NB4 (cell line): ENCODE measurements at places on chromosomes 1 and 21.
A peak's percentile ranks its signal among the peaks of the same experiment; 100 is the strongest.

- DNase-seq, result no peak
Measured at GRCh38 chr1:59364037-59364436, 67.1 kb downstream of the FGGY start.

DNA sequence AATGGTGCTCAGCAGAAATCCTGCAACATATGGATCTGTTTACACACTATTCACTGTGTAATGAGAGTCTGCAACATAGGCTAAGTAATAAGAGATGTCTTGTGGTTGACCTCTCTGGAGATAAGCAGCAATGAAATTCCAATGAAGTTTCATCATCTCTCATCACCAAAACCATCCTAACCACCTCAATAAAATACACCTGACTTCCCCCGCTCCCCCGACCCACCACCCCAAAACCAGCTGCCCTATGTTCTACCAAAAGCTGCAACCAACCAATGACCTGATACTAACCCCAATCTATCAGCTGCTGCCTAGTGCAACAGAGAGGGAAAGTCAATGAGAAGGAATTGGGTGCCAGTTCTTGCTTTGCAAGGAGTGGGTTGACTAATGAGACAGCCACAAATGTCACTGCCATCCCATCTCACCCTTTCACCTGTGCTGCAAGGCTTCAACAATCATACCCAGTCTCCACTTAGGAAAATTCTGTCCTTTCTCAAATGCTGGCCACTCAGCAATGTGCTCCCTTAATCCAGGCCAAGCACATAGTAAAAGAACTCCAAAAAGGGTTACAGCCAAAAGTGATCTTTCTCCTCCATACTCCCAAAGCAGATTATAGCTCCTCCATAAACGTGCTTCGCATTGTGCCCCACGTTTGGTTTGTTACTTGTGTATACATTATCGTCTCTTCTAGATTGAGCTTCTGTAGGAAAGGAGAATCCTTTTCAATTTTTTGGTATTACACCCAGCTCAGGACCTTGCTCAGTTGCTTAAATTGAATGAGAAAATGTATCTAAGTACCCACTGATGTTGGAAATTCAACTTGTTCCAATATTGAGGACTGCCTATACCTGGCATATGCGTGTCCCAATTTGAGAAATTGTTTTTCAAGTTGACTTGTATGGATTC is 29.0 kb downstream of the MRPL39 start:
- DNase-seq, result no peak

- peak; percentile 99 for DNase-seq
Measured at GRCh38 chr1:116504308-116505156, 66.3 kb downstream of the CD58 start.

- no peak for DNase-seq
Measured at GRCh38 chr1:12636098-12636950, 7.6 kb upstream of the AADACL4 start.

GRCh38 chr1:246907472-246907871 is 24.3 kb downstream of the AHCTF1 start:
- peak; percentile 63 for DNase-seq

GRCh38 chr1:60222360-60223115 is 149.0 kb upstream of the C1orf87 start:
- DNase-seq, result no peak

DNA sequence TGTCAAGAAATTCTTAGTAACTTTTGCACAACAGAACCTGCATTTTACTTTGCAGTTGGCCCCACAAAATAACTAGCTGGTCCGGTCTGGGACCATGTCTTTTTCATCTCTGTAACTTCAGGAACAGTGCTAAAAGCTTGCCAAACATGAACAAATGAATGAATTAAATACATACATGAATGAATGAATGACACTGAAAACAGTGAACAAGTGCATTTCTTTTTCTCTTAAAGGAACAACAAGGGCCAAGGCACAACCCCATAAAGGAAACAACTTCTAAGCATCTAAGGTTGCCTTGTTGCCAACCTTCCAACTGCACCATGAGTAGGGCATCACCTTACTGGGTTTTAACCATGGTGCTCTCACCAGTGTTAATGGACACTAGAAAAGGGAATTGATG is 534.4 kb upstream of the PKN2 start:
- no peak for DNase-seq

GRCh38 chr1:71093938-71094337 is 13.1 kb upstream of the ZRANB2 start:
- DNase-seq, result peak; percentile 21

- no peak for DNase-seq
Measured at GRCh38 chr1:175591083-175591743, 152.2 kb downstream of the TNR start.

GRCh38 chr1:243734308-243734695 is 115.7 kb downstream of the AKT3 start:
- peak; percentile 24 for DNase-seq

GRCh38 chr1:116826818-116827606 is 72.8 kb downstream of the CD2 start:
- DNase-seq, result peak; percentile 89

DNA sequence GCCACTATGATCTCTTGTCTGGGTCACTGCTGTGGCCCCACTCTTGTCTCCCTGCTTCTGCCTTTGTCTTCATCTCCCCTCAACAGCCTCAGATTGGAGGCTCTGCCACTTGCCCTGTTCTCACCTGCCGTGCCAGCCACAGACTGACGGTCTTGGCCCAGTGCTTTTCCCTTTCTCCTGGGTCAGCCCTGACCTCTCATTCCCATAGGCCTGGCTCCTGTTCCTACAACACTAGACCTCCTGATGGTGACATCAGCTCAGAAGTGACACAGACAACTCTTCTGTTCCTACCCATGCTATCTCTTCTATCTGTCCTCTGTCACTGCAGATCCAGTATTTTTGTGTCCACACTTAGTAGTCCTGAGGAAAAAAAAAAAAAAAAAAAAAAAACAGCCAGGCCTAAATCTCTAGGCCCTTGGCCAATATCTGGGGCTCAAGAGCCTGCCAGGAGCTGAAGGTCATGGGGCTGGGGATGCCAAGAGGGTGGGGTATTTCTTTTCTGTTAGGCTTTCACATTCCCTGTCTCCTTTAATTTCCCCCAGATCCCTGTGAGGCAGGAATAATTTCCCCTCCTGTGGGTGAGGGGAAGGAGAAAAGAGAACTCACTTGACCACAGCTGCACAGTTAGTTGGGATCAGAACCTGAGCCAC is 42.0 kb upstream of the FOXO6 start:
- DNase-seq, result no peak

DNA sequence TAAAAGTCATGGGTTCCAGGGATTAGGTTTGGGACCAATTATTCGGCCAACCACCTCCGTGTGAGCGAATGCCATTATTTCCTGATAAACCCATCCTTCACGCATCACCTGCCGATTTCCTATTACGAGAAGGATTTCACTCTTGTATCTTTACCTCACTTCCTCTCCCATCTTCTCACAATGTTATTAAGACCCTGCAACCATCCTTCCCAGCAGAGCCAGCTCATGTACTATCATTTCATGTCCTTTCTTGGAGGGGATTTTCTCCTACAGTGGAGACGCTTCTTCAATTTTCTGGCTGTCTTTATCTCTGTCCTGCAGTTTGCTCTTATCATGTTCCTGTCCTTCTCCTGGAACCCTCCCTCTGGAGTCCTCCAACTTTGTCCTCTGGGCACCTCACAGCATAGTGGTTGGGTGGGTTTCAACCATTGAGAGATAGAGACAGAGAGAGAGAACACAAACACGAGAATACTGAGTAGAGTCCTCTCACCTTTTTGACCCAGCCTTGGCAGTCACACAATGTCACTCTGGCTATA is 192.2 kb downstream of the DYRK1A start:
- no peak for DNase-seq

DNA sequence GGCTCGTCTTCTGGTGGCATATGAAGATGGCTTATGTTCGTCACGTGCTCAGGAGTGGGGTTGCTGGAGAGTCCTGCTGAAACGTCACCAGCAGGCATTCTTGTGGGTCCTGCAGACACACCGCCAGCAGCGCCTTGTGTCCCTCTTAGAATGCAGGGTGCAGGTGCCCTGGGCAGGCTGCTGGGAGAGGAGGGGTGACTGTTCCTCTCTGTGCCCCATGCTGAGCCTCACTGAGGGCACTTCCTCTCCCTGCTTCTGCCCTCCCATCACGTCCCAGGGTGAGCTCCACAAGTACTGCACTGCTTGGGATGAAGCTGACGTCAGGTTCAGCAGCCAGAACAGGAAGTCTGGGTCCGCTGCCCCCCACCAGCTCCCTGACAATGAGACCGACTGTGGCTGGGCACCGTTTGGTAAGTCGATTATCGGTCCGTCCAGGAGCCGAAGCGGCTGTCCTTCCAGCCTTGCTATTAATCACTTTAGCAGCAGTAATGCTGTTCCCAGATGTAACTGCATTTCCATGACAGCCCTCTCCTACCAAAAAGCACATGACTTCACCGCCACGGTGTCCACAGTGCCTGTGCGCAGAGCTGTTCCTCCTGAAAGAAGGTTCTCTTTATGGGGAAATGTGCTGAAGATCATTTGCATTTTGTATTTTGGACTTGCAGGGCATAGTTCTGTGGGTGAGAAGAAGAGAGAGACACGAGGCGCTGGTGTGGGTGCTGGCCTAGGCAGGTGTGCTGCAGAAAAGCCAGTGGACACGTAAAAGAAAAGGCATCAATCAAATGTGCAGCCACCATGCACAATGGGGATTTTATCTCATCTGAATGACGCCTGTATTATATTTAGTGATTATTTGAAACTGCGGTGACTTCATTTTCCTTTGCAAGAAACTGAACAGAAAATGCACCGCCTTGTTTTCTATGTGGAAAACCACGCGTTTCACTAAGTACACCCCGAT is 21.0 kb downstream of the SLC37A1 start:
- peak; percentile 80 for DNase-seq

GRCh38 chr1:151825751-151826660 is 5.6 kb downstream of the RORC start:
- no peak for DNase-seq

GRCh38 chr1:18927082-18927653 is 24.8 kb upstream of the ALDH4A1 start:
- DNase-seq, result no peak

GRCh38 chr1:175649416-175649815 is 94.0 kb downstream of the TNR start:
- DNase-seq, result no peak

- DNase-seq, result no peak
Measured at GRCh38 chr1:110538075-110538474, 19.1 kb upstream of the KCNA10 start.

- no peak for DNase-seq
Measured at GRCh38 chr1:203497269-203497777, 3.4 kb downstream of the OPTC start.

DNA sequence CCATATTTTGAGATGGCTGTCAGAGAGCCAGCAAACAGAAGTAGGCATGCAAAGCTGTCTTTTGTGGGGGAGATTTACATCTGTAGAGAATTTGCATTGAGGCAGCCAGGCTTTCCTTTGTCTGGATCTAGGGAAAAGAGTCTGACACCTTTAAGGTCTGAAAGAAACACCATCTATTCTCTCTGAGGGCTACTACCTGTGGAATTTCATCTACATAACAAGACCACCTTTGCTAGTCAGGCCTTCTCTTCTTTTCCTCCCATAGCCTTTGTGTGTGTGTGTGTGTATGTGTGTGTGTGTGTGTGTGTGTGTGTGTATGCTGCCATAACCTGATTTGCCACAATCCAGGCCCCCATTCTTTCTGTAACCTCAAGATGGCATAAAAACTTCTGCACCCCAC is 28.4 kb upstream of the DMRTB1 start:
- no peak for DNase-seq

- DNase-seq, result no peak
Measured at GRCh38 chr1:213714645-213715044, 273.1 kb upstream of the PROX1 start.

DNA sequence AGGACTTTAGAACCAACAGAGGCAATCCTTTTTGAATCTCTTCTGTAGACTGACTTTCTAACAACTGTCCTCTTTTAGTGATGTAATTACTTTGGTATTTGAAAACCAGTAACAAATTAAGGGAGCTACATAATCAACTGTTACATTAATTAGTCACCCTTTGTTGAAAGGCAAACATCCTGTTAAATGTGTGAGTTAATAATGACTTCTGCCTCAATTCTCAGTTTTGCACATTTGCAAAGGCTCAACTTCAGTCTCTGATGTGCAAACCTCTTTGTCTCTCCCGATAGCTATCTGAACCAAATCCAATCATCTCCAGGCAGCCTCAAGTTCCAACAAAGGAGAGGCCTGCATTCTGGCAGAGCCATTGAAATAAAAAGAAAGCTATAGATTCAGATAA is 135.4 kb upstream of the C8B start:
- no peak for DNase-seq

GRCh38 chr1:3462356-3463012 is 8.0 kb downstream of the ARHGEF16 start:
- no peak for DNase-seq

DNA sequence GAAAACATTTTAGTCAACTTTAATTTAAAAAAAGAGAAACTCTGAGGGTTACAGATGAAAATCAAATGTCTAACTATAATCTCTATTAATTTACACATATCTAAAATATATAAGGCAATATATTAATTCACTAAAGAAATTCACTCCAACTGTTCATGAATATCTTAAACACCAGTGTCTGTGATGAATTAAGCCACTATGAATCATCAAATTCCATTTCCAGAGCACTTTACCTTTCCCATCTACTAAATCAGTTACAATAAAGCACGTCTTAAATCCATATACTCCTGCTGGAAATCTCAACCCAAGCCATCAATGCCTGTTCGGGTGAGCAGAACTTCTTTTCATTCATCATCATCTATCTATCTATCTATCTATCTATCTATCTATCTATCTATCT is 4.3 kb downstream of the TAF5L start:
- no peak for DNase-seq

DNA sequence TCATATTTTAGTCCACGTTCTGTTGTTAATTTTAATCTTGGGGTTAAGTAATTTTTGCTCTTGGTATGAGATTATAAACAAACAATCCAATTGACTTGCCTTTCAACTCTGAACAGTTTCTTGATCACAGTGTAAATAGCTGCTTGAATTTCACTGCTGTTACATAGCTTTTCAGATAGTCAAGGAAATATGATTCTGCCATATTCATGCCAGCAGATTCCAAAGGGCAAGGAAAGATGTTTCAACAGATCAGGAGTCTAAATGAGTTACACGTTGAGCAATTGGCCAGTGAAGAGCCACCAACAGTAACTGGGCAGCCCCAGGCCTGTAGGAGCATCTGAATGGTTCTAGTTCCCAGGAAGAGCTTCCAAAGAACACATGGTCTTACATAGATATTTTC is 93.6 kb downstream of the LEPR start:
- no peak for DNase-seq

DNA sequence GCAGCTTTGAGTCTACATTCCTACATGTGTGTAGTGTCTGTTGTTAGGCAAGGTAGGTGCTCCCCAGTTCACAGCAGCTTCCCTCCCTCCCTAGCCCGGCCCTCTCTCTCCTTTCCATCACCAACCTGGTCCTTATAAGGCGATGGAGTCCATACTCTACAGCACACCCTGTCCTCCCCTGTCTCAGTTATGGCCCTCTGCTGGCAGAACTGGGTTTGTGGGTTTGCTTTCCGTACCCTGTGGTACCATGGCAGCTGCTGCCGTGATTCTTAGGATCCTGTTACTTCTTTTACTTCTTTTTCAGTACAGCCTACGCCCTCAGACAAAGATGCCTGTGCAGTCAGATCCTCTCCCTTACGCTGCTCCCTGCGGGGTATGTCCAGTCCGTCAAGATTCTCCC is 31.7 kb downstream of the AK5 start:
- DNase-seq, result peak; percentile 45
